ENCODE measurements at places on chromosomes 16 and 17.

DNA sequence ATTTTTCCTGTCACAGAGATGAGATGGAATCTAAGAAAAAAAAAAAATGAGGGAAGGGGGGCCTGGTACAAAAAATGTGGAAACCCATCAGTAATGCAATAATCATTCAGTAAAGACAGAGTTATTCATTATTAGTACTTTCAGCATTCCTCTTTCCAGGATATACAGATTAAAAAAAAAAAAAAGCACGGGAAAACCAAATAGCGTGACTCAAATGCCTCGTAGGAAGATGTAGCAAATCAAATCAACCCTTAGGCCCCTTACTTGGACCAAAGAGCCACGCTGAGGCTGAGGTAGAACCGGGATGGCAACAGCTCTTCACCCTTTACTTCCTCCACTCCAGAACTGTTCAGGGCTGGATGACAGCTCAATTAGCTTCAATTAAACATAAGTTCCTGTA lies 52.5 kb downstream of the SMG6 start:
- no peak for DNase-seq

DNA sequence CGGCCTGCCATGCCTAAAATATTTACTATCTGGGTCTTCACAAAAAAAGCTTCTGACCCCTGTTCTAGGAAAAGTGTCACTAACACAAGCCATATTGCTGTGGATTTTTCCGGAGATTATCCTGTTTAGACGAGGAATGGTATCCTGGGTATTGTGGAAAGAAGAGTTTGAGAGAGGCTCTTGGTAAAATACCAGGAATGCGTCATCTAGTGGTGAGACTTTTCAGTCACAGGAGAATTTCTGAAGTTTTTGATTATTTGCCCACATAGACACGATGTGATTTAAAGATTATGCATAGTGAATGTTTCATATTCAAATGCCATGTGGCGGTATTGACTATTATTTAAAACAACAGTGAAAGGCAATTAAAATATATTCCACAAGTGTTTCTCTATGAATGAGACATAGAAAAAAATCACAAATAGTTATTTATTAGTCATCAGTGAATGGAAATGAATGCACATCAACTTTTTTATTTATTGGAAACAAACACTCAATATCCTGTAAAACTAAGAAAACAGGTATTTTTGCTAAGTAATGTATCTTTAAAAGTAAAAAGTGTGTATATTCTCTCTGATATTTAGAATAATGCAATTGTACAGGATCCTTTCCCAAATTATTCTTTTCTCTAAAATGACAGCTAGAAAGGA lies 7.8 kb downstream of the KRT28 start:
- DNase-seq = no peak

GRCh38 chr17:10357768-10358167 lies 15.0 kb downstream of the MYH13 start:
- DNase-seq = no peak

DNA sequence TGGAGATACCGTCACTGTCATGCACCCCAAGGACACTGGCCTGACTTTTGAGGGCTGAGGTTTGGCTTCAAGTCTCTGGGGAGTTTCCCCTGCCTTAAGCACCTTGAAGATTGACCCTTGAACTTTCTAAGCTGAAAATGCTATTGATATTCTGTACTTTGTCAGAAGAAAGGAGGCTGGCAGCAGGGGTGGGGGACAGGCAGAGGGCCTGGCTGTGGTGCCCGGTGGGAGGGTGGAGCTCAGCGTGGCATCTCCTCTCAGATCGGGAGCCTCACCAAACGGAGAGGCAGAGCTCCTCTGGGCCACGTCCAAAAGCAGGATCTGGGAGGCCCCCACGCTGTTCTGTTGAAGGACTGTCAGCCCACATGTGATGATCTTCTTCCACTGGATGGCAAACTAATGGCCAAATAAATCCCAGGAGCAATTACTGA lies 305.2 kb upstream of the IRX3 start:
- no peak for DNase-seq

DNA sequence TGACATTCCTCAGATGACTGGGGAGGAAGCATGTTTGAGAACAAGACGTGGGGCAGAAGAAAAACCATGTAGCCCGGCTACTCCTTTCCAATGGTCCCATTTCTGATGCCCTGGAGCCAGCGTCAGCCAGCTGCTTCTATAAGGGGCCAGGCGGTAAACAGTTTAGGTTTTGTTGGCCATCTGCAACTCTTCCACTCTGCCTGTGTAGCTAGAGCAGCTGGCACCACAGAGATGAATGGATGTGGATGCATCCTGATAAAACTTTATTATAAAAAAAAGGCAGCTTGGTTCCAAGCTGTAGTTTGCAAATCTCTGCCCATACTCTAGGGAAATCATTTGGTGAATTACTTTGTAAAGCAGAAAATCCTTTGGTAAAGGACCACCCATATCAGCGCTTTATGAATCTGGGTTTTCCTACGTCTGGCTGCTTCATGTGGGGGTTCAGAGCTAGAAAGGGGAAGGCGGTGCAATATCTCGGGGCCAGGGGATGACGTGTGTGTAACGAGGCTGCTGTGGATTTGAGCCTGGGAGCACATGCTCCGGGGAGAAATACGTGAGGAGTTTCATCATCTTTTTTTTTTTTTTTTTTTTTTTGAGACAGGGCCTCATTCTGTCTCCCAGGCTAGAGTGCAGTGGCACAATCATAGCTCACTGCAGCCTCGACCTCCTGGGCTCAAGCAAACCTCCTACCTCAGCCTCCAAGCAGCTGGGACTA lies 3.4 kb upstream of the SRL start:
- DNase-seq = no peak

GRCh38 chr17:15197229-15197628 lies 67.9 kb downstream of the PMP22 start:
- no peak for DNase-seq

DNA sequence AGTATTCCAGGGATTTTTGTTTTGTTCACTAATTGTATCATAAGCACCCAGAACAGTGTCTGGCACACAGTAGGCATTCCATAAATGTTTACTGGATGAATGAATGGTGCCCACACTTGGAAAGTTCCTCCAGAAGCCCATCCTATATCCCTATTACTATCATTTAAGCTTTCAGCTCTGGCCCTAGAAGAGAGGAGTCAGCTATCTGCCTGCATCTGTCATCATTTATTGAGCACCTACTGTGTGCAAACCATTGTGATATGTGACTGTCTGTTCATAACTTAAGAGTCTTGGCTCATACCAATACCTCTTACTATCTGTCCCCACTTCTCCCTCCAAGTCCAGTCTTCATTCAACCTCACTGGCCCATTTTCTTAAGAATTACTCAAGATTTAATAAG lies 20.1 kb upstream of the SP6 start:
- no peak for DNase-seq

GRCh38 chr17:72411124-72411563 lies 290.3 kb downstream of the SOX9 start:
- DNase-seq = no peak

- DNase-seq = no peak
Measured at GRCh38 chr17:28230011-28230410, 89.0 kb upstream of the TMEM97 start.

DNA sequence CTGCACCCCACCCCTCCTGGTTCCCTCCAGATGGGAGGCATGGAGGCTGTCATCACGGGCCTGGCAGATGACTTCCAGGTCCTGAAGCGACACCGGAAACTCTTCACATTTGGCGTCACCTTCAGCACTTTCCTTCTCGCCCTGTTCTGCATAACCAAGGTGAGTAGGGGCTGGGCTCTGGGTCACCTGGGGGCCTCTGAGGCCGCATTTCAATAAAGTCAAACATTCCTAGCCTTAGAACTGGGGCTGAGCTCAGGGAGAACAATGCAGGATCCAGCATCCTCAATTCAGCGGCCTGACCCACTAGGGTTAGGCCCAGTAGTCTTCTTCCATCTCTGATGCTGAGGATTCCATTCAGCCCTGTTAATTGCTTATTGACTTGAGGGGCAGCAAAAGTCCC lies 42.1 kb downstream of the SLC6A2 start:
- no peak for DNase-seq

DNA sequence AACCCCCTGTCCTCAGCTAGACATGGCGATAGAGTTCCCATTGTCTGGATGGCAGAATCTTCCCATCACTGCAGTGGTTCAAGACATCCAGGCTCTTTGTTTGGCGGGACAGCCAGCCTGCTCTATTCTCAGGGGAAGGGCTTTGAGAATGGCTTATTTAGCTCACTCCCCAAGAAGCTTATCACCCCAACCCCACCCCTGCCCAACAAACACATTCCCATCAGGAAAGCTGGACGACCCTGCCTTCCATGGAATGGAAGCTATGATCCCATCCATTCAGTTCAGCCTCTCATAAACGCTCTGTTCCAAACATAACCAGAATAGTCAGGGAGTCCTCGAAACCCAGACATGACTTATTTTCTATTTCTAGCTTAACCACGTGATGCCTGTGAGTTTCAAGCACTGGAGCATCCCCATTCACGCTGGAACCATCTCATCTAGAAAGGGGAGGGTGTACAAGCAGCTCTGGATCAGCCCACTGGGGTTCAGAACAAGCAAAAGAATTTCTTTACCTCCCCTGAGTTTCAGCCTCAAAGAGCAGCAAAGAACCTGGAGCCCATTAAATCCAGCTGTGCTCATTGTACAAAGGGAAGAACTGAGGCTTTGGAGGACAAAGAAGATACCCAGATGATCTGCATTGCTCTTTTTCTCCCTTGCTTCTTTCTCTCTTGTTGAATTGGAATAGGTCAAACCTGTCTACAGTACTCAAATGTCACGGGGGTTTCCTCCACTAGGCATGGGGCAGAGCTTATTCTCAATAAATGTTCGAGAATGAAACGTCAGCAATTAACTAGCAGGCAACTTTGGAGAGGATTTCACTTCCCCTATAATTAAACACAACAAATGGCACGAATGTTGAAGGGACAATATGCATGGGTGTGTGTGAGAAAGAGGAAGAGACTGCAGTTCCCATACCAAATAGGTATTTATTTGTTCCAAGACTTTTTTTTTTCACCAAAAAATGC lies 93.1 kb downstream of the XYLT1 start:
- no peak for DNase-seq

DNA sequence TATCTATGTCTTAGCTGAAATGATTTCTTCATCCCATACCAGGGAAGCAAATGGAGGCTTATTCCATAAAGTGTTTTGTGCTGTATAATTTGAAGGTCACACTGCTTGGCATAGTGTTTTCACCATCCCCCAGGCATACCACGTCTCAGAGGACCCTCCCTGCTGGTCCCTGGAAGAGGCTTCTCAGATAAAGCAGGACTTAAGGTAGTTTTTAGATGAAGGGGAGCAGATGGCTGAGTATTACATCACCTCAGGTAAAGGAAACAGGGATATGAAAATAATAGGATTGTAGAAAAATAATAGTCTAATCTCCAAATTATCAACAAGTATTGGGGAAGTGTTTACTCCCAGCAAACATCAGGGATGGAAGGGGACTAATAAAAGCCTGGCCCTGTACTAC lies 7.3 kb upstream of the SMG1 start:
- no peak for DNase-seq

DNA sequence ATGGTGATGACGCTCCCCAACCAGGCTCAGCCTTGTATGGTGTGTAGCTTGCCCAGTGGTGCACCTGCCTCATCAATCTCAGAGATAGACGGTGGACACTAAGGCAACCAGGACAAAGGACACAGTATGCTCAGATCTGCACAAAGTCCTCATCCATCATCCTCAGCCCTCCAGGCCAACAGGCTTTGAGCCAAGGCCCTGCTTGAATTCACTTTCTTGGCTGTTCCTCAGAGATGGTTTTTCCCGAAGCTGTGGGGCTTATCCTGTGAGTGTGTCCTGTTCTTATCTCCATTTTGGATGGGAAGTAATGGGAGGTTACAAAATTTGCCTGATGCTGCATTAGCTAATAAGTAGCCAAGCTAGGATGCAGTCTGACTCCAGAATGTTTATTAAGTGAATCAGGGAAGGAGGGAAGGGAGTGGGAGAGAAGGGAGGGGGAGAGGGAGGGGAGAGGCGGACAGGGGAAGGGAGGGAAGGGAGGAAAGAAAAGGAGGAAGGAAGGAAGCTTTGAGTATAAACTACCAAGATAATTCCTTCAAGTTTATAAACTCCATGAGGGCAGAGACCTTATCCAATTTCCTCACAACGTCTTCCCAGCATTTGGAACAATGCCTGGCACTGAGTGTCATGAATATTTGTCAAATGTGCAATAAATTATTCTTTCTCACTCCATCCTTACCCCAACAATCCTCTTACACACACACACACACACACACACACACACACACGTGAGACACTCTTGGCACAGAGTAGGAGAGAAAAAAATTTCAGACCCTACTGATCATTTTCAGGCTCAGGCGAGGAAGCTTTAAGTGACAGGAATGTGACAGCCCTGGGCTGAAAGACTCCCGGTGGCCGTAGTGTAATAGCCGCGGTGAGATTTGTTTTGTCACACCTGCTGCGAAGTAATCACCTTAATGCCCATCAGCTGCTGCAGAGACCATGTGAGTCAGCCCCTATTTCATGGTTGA lies 84.3 kb downstream of the BMERB1 start:
- DNase-seq = no peak

GRCh38 chr16:30342751-30343490 lies 12.2 kb downstream of the CD2BP2 start:
- DNase-seq = no peak

- DNase-seq = no peak
Measured at GRCh38 chr16:83116274-83116892, 489.6 kb downstream of the CDH13 start.

GRCh38 chr17:58960068-58960467 lies 146.6 kb downstream of the TRIM37 start:
- DNase-seq = no peak

DNA sequence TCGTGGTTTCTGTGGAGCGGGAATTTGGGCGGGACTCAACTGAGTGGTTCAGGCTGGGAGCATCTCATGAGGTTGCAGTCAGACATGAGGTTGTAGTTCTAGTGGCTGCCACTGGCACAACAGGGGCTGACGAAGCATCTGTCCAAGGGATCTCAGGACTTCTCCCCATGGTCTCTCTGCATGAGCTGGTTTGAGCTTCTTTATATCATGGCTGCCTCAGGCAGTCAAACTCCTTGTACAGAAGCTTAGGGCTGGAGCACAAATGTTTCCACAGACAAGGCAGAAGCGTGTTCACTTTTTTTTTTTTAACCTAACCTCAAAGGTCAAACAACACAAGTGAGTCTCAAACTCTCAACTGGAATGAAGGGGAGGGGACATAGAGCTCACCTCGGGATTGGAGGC lies 243.3 kb downstream of the MSI2 start:
- DNase-seq = no peak

All from NCI-H2081 (cell line).